ENCODE measurements at places on chromosomes 3 and 15.

DNA sequence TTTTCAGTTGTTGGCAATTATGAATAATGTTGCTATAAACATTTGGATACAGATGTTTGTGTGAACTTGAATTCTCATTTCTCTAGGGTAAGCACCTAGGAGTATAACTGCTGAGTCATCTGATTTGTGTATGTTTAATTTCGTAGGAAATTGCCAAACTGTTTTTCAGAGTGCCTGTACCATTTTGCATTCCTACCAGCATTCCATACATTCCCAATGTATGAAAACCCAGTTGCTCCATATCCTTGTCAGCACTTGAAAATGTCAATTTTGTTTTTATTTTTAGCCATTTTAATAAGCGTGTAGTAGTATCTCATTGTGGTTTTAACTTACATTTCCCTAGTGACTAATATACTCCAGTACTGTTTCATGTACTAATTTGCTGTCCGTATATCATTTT, 98.5 kb upstream of the TSC22D2 start:
- DNase-seq: no peak

DNA sequence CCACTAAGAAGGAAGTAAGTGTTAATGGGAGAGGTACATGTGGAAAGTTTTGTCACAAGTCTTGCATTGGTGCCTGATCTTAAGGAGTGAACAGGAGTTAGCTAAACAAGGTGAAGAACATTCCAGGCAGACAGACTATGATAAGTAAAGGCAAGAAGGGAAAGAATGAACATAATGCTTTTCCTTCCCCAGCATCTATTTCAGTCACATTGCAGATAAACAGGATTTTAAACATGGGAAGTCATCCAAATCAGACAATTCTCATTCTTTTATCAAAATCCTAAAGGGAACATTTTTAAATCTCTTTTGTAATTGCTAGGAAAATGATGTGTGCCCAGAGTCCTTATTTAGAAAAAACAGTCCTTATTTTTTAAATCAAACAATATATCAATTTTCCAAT, 424.6 kb downstream of the FGF12 start:
- no peak for DNase-seq

- no peak for DNase-seq
Observed at GRCh38 chr15:42846647-42847046, 73.9 kb downstream of the TTBK2 start.

GRCh38 chr3:30895329-30895728, 868 bp upstream of the GADL1 start:
- no peak for DNase-seq

DNA sequence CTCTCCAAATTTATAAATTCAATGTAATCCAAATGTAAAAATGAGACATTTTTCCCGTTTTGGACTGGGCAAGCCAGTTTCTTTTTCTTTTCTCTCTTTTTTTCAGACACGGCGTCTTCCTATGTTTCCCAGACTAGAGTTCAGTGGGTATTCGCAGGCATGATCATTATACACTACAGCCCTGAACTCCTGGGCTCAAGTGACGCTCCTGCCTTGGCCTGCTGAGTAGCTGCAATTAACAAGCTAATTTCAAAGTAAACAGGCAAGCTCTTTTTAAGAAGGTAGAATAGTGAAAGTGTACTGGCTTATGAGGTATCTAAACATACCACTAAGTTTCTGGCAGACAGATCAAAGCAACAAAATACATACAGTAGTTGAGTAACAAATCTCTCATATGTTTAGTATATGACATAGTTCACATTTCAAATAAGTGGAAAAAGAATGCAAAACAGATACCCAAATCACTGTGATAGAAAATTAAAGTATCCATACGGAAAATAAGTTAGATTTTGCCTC, 13.5 kb downstream of the HIGD1A start:
- no peak for DNase-seq

GRCh38 chr3:67901681-67902080, 247.3 kb upstream of the SUCLG2 start:
- DNase-seq: no peak

DNA sequence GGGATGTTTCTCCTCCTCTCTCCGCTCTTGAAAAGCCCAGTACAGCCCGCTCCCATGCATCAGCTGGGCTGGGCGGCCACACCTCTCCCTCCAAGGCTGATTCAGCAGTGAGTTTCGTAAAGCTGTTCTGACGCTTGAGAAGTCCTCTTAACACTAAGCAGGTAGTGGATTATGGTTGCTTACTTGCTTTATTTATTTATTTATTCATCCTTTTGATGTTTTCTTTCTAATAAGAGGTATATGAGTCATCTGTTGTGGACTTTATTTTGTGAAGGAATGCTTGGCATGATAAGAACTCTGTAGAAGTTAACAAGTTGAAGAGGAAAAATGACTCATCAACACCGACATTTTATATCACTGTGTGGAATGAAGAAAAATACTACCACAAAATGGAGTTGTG, 285.0 kb downstream of the SQOR start:
- DNase-seq: no peak

DNA sequence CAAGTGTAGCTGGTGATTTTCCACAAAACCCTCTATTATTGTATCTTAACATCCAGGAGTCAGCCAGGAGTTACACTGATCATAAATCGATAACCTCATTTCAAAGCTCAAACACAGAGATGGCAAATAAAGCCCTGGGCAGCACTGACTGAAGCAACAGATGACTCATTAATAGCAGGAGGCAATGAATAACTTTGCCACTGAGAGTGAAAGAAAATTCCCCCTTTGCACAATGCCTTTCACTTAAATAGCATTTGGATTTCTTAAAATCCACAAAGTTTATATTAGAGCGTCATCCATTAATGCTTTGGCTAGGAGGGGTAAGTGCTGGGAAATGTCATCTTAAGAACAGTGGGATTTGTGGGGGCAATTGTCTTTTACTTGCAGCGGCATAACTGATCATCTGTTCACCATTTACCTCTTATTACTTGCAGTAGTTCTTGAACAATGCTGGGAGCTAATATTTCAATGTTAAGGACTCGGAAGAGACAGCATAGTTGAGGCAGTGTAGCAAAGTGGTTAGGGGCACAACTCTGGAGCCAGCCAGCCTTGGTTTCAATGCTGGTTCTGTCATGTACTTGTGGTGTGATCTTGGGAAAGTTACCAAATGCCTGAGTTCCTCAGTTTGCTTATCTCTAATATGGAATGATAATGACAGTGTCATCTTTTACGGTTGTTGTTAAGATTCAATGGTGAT, 630.4 kb upstream of the TBL1XR1 start:
- DNase-seq: no peak

DNA sequence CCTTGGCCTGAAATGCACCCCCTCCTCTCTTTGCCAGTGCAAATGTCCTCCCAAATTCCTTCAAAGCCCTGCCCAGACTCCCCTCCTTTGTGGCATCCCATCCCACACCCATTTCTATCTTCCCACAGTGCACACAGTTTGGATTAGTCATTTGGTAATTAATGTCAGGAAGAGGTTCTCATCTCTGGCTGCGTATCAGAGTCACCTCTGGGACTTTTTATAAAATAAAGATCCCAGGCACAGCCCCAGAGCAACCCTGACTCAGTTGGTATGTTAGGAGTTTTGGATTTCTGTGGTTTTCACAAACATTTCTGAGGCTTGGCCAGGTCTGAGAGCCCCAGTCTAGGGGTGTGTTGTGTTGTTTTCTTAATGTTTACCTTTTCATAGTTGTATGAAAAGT, 41.6 kb downstream of the C3orf20 start:
- DNase-seq: no peak

GRCh38 chr15:80989081-80989517, 520 bp downstream of the MESD start:
- DNase-seq: no peak

DNA sequence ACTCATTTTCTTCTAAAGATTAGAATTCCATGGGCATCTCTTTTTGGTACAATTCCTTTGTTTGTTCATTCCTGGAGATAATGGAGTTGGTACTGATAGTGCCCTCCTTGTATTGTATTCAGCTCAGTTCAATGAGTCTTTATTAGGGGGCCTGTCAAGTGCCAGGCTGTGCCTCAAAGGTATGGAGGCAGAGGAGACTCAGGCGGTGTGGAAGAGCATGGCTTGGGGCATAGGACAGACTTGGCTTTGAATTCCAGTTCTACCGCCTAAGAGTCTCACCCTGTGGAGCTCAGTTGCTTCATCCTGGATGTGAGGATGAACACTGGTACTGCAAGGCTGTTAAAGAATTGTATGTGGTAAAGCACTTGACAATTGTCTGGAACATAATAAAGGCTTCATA, 196.6 kb upstream of the IL12A start:
- no peak for DNase-seq

DNA sequence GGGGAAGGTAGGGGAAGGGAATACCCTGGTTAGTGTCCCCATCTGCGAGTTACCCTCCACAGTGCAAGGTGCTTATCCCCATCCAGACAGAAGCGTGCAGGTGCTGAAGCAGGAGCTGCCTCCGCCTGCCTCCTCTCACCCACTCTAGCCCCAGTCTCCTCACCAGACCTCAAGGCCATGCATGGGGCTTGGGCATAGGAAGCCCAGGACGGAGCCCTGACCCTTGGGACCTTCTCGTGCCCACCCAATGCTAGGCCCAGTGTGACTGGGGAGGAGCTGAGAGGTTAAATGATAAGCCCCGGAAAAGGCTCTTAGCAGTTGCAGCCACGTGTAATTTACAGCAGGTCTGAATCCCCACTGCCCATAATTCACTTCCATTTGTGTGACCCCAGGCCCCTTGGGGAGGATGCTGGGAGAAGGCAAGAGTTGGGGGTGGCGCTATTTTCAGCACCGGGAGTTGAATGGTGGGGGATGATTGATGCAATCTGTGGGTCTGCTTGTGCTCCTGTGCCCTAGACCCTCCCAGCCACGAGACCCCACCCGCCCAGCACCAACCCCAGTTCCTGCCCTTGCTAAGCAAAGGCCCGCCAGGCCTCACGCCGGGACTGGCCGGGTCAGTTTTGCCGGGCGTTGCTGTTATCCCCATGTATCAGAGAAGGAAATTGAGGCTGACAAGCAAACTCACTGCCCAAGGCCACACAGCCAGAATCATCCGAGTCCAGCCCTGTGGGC, 14.5 kb upstream of the PLXND1 start:
- DNase-seq: no peak

GRCh38 chr15:91921843-91922198, 68.3 kb downstream of the SLCO3A1 start:
- no peak for DNase-seq

- no peak for DNase-seq
Observed at GRCh38 chr3:71428841-71429596, 154.5 kb downstream of the FOXP1 start.

DNA sequence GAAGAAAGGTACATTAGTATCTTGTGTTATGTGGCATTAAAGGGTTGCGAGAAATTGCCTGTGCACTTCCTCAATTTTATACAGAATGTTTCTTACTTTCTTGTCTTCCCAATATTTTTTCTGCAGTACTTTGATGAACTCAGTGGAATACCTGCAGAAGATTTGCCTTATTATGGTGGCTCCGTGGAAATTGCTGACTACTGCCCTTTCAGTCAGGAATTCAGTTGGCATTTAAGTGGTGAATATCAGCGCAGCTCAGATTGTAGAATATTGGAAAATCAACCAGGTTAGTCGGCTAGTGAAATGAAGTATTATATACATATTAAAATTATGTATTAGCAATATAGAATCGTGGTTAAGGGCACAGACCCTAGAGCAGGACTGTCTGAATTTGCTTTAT, 61.3 kb downstream of the LMLN start:
- DNase-seq: no peak

DNA sequence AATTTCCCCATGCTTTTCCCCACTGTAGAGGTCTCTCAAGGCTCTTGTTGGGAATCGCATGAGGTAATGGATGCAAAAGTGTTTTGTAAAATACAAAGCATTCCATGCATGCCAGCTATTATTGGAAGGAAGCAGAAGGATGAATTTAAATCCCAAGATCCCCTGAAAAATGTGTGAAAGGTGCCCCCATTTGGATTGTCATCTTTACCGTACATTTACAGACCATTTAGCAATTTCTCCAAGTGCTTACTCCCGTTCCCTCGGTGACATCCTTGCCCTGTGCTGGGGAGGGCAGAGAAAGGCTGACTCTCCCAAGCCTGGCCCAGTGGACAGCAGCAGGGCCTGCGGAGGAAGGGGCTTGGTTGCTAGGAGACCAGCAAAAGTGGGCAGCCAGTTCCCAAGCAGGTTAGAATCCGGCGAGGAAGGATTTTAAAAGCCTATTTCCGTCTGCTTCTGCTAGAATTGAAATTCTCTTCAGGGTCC, 31.1 kb upstream of the NEO1 start:
- no peak for DNase-seq

DNA sequence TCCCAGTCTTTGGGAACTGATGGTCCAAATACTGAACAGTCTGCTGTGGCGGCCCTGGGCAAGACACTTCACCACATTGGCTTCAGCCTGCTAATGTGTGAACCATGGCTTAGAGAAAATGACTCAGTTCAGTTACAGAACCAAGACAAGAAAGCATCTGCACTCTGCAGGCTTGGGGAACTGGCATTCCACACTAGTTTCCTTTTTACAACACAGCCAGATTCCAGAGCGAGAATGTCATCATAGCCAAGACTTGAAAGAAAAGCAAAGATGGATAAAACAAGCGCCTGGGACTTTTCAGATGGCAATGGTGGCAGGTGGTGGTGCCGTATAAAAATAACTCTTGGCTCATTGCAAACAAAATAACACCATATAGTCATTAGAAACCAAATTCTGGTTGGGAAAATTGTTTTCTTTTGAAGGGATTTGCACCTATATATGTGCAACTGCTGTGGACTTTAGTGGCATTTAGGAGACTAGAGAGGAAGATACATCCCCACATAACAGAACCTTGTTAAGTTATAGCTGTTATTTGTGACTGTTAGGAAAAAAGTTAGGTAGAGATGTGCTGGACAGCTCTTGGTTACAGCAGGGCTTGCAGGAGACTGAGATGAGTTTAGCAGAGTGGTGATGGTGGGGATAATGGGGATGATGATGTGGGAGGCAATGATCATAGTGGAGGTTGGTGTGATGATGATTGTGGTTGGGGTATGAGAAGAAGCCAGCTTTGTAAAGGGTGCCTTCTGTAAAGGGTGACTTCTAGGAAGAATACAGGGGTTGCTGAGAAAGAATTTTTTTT, 273.6 kb downstream of the THRB start:
- DNase-seq: no peak

GRCh38 chr3:38222032-38222634, 43.5 kb upstream of the SLC22A13 start:
- no peak for DNase-seq

GRCh38 chr3:11583638-11584046, 60.1 kb downstream of the VGLL4 start:
- no peak for DNase-seq

- no peak for DNase-seq
Observed at GRCh38 chr15:89576417-89576773, 1.1 kb downstream of the TICRR start.

DNA sequence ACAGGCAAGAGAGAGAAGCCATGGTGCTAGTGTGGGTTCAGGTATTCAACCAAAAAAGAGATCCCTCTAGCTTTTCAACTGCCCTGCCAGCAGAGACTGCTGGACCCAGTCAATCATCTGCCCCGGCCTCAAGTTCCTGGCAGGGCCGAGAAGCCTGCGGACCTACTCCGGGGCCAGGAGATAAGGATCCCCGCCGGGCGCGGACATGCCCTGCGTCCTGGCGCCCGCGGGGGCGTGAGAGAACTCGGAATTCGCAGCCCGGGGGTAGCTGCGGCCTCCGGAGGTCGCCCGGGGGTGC, 821 bp upstream of the MAGI1 start:
- no peak for DNase-seq
